ENCODE measurements at places on chromosomes 4 and X. TPM values are rescaled to one million over a fixed set of nuclear protein-coding genes. Genes with fewer than 3 reads are reported as not detected.

The TCP11X2 gene
- polyA plus RNA-seq, result not detected

The PRSS12 gene
- polyA plus RNA-seq, result not detected

GRCh38 chr4:123652476-123652875 is 255.9 kb downstream of the SPRY1 start:
- DNase-seq, result no peak
- H3K27me3 ChIP-seq, result no peaks in the 10 kb centered on the region
- no peak overlapping the region for H3K4me3 ChIP-seq
- no peaks in the 10 kb centered on the region for H3K36me3 ChIP-seq
- no peaks in the 10 kb centered on the region for H3K4me1 ChIP-seq

- H3K4me1 ChIP-seq, result no peaks in the 10 kb centered on the region
- H3K4me3 ChIP-seq, result no peak overlapping the region
- no peak overlapping the region for H3K27ac ChIP-seq
- H3K27me3 ChIP-seq, result peaks cover 10% of the 10 kb centered on the region
These were observed 195.7 kb downstream of the SHROOM3 start for GRCh38 chr4:76630741-76631140.

DNA sequence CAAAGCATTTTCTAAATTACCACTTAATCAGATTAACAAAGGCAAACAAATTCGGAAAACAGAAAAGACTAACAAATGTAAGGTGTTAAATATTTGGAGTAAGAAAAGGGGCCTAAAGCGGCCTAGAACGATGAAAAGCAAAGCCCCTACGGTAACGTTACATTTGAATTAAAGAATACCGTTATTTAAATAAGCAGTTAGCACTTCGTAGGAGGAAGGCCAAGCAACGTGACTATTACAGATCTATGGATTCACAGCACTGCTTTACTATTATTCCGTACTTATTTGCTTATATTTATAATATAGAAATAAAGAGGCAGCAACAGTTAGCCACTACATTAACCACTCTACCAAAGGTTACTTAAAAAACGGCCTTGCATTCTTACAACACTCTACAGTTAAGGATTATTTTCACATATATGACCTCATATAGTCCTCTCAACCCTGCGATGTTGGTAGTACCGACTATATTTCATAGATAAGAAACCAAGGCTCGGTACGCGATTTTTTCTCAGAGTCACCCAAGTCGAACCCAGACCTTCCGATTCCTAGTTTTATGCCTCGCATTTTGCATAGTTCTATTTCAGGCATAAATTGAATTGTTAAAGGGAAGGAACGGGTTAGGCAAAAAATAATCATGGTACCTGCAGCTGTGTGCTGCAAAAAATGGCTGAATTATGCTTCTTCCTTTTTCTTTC is 2.9 kb downstream of the KLHL15 start:
- H3K36me3 ChIP-seq, result no peaks in the 10 kb centered on the region
- peaks cover 27% of the 10 kb centered on the region for H3K4me1 ChIP-seq
- H3K27ac ChIP-seq, result peak overlapping the region; percentile 90
- peak; percentile 14 for DNase-seq
- peak overlapping the region; percentile 94 for H3K4me3 ChIP-seq

The ARHGEF6 gene
- 88.3 TPM for polyA plus RNA-seq

The IDUA gene
- 8.9 TPM for polyA plus RNA-seq

DNA sequence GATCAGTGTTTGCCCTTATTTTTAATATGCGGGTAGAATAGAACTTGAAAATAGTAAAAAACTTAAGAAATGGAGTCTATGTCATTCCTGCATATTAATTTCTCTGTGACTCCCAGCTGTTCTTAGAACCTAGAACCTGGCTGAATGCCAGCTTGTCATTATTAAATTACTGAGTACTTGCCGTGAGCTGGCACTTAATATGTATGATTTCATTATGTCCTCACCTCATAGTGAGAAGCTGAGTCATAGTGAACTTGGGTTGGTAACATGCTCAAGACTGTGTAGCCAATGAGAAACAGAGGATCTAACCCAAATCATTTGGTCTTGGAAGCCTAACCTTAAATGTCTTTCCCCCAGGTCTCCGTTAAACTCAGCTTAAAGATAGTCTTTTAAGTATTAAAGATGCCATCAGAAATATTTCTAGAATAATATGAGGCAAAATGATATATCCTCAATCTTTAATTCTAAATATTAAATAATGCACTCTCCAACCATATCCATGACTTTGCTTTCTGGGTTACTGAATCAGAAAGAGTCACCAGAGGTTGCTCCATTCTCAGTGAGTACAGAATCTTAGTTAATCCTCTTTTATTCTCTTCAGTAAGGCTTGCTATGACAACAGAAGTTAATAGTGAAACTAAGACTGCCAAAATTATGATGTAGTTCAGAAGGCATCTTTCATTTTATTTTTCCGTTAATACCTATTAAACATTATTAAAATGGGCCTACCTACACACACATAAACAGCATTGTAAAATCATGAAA is 58.6 kb upstream of the TLL1 start:
- H3K36me3 ChIP-seq, result no peaks in the 10 kb centered on the region
- H3K4me3 ChIP-seq, result no peak overlapping the region
- no peaks in the 10 kb centered on the region for H3K27me3 ChIP-seq
- DNase-seq, result no peak
- no peaks in the 10 kb centered on the region for H3K4me1 ChIP-seq

The RPS6KA6 gene
- polyA plus RNA-seq, result 0.06 TPM

DNA sequence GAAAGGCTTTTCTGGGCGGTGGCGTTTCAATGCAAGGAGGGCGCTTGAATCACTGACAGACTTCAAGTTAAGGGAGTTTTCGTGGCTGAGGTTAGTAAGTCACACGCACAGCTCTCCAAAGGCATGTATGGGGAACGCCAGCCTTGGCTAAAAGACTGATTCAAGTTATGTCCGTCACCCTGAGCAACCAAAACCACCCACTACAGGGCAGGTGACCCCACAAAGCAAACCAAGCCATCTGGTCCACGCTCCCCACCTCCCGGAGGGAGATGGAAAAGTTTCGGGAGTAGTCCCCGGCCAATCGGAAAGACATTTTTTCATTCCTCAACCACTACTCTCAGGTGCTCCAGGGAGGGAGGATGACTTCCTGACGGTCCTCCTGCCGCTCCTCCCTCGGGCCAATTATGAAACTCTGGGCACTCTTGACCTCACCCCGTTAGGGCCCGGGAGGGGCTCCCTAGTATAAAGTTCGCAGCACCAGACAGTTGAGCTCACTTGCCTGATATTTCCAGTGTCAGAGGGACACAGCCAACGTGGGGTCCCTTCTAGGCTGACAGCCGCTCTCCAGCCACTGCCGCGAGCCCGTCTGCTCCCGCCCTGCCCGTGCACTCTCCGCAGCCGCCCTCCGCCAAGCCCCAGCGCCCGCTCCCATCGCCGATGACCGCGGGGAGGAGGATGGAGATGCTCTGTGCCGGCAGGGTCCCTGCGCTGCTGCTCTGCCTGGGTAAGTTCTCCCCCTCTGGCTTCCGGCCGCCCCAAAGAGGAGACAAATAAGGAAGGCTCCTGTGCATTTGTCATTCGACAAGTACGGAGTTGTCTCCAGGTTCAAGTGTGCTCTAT is at the start of gene EREG:
TSS of gene EREG (plus strand) at position 494 of the 840 bp plus-strand sequence. CDS start at position 658, 164 bp downstream.
- H3K4me1 ChIP-seq, result no peaks in the 10 kb centered on the region
- no peaks in the 10 kb centered on the region for H3K36me3 ChIP-seq
- H3K4me3 ChIP-seq, result no peak within 1 kb of the TSS
- peaks cover 14% of the 10 kb centered on the region for H3K27me3 ChIP-seq
- peak; percentile 1 for DNase-seq
- no peak within 1 kb of the TSS for H3K27ac ChIP-seq

DNA sequence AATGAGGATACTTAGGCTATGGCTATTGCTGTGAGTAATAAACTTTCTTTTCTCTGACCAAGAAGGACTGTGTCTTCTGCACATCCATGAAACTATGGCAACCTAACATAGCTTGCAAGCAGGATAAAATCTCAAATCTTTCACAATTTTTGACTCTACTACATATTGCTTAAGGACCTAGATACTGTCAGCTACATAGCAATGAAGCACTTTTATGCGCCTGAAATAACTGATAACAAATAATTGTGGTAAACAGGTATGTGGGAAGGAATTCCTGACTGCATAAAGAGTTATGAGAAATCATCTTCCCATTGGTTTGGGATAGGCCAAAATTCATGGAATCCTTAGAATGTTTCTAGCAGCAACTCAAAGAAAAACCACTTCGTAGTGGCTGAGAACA is 41.2 kb upstream of the PDGFC start:
- no peaks in the 10 kb centered on the region for H3K36me3 ChIP-seq
- no peak overlapping the region for H3K4me3 ChIP-seq
- H3K27ac ChIP-seq, result no peak overlapping the region
- DNase-seq, result no peak

- peak overlapping the region; percentile 58 for H3K27ac ChIP-seq
- no peak overlapping the region for H3K4me3 ChIP-seq
- no peaks in the 10 kb centered on the region for H3K27me3 ChIP-seq
- peak; percentile 55 for DNase-seq
These were observed 40.6 kb downstream of the HADH start for GRCh38 chr4:108030332-108030731.

DNA sequence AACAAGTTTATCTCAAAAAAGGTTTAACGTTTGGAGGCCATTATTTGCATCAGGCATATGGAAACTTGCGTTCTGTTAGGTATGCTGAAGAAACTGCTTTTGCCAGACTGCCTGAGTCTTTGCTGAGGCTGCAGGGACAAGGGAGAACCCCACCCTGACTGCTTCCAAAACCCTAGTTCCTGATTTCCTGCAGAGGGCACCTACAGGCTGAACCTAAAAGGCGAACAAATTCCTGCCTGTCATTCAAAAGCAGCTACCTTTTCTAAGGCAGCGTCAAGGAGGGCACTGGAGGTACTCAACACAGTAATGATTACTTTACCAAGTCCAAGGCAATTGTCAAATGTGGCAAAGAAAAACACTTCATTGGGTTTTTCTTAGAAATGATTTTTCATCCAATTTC is 578 bp upstream of the CORIN start:
- peaks cover 36% of the 10 kb centered on the region for H3K4me1 ChIP-seq
- no peak overlapping the region for H3K27ac ChIP-seq
- H3K36me3 ChIP-seq, result no peaks in the 10 kb centered on the region
- no peak overlapping the region for H3K4me3 ChIP-seq

- H3K27ac ChIP-seq, result no peak overlapping the region
- H3K36me3 ChIP-seq, result peaks cover 16% of the 10 kb centered on the region
- H3K4me3 ChIP-seq, result no peak overlapping the region
These were observed 137.8 kb upstream of the NUDT6 start for GRCh38 chr4:123060039-123060770.

The ZNF711 gene
- not detected for polyA plus RNA-seq

GRCh38 chr4:144575181-144575580 is 70.8 kb upstream of the HHIP start:
- H3K27me3 ChIP-seq, result no peaks in the 10 kb centered on the region
- H3K27ac ChIP-seq, result no peak overlapping the region
- no peak for DNase-seq
- H3K4me1 ChIP-seq, result no peaks in the 10 kb centered on the region
- no peak overlapping the region for H3K4me3 ChIP-seq

The SHISA3 gene
- not detected for polyA plus RNA-seq

The EVC gene
- not detected for polyA plus RNA-seq

The FGFR3 gene
- polyA plus RNA-seq, result not detected

GRCh38 chr4:154497889-154498288 is 6.3 kb upstream of the DCHS2 start:
- no peak overlapping the region for H3K27ac ChIP-seq
- H3K27me3 ChIP-seq, result peaks cover 23% of the 10 kb centered on the region
- DNase-seq, result no peak

- H3K4me3 ChIP-seq, result no peak overlapping the region
- no peaks in the 10 kb centered on the region for H3K27me3 ChIP-seq
- DNase-seq, result no peak
These were observed 43.0 kb upstream of the HMX1 start for GRCh38 chr4:8914461-8915171.

DNA sequence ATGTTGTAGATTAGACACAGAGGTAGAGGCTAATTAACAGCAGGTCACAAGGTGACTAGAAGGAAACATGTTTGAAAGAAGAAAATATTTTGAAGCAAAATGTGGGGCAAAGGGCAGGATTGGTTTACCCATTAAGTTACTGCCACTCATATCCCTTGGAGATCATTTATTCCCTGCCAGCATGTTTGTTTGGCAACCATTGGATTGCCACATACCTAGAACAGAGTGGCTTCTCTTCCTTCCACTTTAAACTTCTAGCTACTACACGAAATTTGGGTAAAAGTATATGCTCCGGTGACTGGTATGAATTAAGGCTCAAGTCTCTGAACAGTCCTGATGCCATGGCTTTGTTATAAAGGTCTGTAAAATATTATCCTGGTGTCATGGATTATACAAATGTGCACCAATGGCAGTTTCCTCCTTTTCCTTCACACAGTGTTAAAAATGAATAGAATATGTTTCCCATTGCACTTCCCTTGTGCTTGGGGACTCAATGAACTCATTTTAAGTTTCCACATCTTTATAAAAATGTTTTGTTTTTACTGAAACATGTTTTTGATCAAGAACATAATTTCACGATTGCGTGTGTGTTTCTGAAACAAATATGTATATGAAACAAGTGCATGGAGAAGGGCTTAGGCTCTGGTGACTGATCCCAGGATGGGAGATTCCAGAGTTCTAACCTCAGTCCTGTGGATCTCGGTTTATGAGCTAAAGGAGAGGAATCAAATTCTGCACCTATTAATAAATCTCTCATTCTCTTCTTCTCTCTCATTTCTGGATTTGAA is 12.3 kb downstream of the BMP3 start:
- H3K36me3 ChIP-seq, result no peaks in the 10 kb centered on the region
- no peak overlapping the region for H3K4me3 ChIP-seq
- no peak for DNase-seq
- H3K4me1 ChIP-seq, result no peaks in the 10 kb centered on the region
- H3K27ac ChIP-seq, result no peak overlapping the region

GRCh38 chr4:86060341-86060740 is 299.5 kb downstream of the MAPK10 start:
- no peaks in the 10 kb centered on the region for H3K4me1 ChIP-seq
- no peak overlapping the region for H3K27ac ChIP-seq

The FGD1 gene
- 0.76 TPM for polyA plus RNA-seq

The IL2 gene
- not detected for polyA plus RNA-seq

DNA sequence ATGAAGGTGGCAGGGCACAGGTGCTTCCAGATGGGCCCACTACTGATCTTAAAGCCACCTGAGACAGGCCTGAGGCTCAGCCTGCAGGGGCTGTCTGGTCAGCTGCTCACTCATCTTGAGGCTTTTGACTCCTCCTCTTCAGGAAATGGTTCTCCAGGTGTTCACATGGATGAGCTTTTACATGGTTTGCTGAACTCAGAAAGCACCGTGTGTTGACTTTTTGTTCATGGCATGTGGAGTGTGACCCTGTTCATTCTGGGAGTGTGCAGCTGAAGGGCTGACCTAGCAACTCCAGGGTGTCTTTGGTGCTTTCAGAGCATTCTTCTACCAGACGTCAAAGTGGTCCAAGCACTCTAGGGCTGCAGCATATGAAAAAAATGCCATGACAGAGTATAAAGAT is 111.1 kb downstream of the CCNG2 start:
- H3K27ac ChIP-seq, result no peak overlapping the region
- H3K4me3 ChIP-seq, result no peak overlapping the region
- H3K4me1 ChIP-seq, result no peaks in the 10 kb centered on the region

- H3K4me1 ChIP-seq, result peaks cover 26% of the 10 kb centered on the region
- H3K4me3 ChIP-seq, result peak overlapping the region; percentile 90
- peak overlapping the region; percentile 80 for H3K27ac ChIP-seq
- no peaks in the 10 kb centered on the region for H3K27me3 ChIP-seq
These were observed 722 bp upstream of the TMEM33 start for GRCh38 chr4:41934514-41934900.
